ENCODE measurements at places on chromosomes 5 and 9. TPM values are rescaled to one million over a fixed set of nuclear protein-coding genes. Genes with fewer than 3 reads are reported as not detected.

TBC1D2 gene
- total RNA-seq: 73.7 TPM

FOXD4L4 gene
- total RNA-seq: 0.14 TPM

ITK gene
- not detected for total RNA-seq

IL9 gene
- total RNA-seq: not detected

ANAPC2 gene
- total RNA-seq: 32.4 TPM

BARX1 gene
- total RNA-seq: not detected

NEUROG1 gene
- not detected for total RNA-seq

IL17B gene
- 0.72 TPM for total RNA-seq
